LHCN-M2 (cell line): ENCODE measurements at places on chromosomes 5 and 9.

GRCh38 chr9:128057724-128058409 lies 9.3 kb downstream of the NAIF1 start:
- DNase-seq: no peak

GRCh38 chr5:151284392-151284967 lies 19.1 kb downstream of the SLC36A3 start:
- DNase-seq: no peak

- no peak for DNase-seq
Observed at GRCh38 chr9:123687246-123687751, 242.6 kb downstream of the DENND1A start.

DNA sequence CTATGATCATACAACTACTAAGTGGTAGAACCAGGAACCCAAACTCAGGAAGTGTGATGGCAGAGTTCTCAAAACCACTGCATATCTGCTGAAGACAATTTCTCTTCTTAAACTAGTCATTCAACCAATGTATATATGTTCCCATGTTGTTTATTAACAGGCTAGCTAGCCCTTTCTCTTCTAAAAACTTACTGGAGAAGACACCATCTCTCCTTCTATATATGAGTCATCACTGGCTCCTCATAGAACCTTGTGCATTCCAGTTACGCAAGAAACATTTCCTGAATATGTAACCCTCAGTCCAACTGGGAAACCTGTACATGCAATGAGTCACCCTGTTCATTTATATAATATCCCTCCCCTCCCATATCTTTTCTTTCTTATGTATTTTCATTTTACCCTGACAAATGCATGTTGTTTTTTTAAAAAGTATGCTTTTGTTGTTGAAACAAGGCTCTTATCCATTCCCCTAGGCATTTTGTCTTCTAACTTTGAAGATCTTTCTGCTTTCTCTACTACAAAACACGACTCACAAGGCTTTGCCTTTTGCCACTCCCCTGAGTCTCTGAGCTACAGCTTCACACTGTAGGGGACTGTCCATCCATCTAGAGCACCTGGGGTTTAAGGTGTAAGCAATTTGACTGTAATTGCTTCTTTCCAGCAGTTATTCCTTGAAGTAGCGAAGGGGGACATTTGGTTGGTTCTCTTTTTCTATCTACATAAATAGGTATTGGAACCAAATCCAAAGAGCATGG lies 119.5 kb downstream of the ANXA1 start:
- peak; percentile 53 for DNase-seq

GRCh38 chr5:65577141-65577540 lies 14.0 kb downstream of the PPWD1 start:
- no peak for DNase-seq

DNA sequence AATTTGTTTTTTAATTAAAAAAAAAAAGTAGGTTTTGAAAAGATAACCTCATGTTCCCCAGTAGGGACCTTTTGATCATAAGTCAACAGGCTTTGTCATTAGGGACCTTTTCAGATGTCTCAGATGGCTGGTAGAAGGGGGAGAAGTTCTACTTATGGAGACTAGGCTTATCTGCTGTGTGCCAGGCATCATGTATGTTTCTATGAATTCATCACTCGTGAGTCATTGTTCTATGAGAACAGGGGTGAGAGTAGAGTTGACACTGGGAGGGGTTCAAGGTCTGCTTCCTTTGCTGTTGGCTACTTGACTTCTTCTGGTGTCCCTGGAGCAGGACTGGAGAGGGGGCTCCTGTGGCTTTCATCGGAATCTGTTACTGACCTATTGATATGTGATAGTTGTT lies 138.8 kb downstream of the KDM4C start:
- peak; percentile 35 for DNase-seq

DNA sequence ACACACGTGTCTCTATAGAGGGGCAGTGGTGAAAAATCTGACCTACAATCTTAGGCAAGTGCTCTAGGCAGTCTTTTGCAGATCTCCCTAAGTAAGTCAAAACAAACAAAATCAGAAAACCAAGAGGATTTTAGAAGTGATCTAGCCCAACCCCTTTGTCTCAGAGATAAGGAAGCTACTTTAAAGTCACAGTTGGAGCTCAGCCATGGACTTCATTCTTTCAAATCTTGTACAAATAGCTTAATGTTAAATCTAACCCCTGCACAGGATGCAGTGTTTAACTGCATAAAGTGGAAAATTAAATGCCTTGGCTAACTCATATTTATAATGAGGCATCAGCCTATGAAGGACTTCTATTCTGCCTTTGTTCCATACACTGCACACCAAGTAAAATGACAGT lies 135.1 kb upstream of the RFX3 start:
- no peak for DNase-seq

DNA sequence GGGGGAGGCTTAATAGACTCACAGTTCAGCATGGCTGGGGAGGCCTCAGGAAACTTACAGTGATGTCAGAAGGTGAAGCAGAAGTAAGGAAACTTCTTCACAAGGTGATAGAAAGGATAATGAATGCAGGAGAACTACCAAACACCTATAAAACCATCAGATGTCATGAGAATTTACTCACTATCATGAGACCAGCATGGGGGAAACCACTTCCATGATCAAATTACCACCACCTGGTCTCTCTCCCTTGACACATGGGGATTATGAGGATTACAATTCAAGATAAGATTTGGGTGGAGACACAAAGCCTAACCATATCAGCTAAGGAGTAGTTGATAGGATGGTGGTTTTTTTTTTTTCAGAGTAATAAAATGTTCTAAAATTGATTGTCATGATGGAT lies 201.8 kb downstream of the CDH12 start:
- DNase-seq: no peak

GRCh38 chr5:160379511-160379910 lies 9.1 kb upstream of the C1QTNF2 start:
- no peak for DNase-seq
